Right lobe of liver (tissue), 6 donors: ENCODE measurements at places on chromosomes 11 and 22.

- DNase-seq, result no peak
Observed at GRCh38 chr22:36455571-36456463, 25.6 kb downstream of the TXN2 start.

DNA sequence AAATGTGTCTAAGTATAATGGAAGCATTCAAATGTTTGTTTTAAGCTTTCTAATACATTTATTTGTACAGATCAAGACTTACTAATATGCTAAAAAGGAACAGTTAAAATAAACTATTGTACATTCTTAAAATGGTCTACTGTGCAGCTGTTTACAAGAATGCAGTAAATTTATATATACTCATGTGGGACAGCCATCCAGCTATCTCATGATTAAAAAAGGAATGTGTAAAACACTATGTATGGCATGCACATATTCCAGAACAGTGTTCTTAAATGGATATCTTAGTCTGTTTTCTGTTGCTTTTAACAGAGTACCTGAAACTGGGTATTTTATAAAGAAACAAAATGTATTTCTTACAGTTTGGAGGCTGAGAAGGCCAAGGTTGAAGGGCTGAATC lies 30.2 kb upstream of the CSTF3 start:
- no peak for DNase-seq

GRCh38 chr11:102253020-102253715 lies 64.1 kb upstream of the BIRC3 start:
- no peak for DNase-seq

- DNase-seq, result no peak
Observed at GRCh38 chr11:134512571-134513538, 100.8 kb upstream of the B3GAT1 start.

DNA sequence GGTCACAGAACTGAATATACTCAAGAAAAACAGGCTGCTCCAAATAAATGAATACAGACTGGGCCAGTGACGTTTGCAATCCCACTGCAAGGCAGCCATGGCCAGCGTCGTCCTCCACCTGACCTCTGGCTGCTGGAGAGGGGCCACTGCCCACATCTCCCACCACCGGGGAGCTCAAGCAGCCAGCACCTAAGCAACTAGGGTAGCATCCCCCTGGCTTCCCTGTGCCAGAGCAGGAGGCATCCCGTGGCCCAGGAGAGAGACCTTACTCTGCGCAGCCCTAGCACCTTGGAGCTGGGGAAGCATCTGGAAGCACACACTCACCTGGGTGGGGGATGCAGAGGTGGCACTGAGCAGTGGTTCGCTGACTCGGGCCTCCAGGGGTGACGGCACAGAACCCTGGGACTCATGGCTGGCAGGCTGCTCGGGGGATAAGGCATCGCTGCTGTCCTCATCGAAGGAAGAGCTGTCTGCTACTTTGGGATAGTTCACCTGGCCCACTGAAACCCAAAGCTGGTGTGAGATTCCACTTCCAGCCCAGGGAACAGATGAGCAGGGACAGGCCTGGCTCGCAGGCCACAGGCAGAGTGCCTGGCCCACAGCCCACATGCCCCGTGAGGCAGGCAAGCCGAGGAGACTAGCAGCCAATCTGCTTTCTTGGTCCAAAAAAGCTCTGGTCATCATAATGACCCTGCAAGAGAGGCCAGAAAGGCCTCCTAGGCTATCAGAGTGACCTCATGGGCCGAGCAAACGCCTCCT lies 53.7 kb downstream of the SGSM3 start:
- no peak for DNase-seq

GRCh38 chr11:10503221-10503620 lies 37.8 kb downstream of the RNF141 start:
- DNase-seq, result no peak

DNA sequence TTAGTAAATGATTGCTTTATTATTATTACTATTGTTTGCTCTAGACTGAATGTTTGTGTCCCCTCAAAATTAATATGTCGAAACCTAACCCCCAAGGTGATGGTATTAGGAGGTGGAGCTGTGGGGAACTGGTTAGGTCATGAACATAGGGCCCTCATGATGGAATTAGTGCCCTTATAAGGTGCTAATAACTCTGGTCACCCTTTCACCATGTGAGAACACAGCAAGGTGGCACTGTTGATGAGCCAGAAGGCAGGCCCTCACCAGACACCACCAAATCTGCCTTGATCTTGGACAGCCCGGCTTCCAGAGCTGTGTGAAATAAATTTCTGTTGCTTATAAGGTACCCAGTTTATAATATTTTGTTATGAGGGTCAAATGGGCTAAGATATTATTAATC lies 95.8 kb downstream of the BDNF start:
- no peak for DNase-seq

GRCh38 chr11:126833065-126833464 lies 167.5 kb downstream of the KIRREL3 start:
- DNase-seq, result no peak

DNA sequence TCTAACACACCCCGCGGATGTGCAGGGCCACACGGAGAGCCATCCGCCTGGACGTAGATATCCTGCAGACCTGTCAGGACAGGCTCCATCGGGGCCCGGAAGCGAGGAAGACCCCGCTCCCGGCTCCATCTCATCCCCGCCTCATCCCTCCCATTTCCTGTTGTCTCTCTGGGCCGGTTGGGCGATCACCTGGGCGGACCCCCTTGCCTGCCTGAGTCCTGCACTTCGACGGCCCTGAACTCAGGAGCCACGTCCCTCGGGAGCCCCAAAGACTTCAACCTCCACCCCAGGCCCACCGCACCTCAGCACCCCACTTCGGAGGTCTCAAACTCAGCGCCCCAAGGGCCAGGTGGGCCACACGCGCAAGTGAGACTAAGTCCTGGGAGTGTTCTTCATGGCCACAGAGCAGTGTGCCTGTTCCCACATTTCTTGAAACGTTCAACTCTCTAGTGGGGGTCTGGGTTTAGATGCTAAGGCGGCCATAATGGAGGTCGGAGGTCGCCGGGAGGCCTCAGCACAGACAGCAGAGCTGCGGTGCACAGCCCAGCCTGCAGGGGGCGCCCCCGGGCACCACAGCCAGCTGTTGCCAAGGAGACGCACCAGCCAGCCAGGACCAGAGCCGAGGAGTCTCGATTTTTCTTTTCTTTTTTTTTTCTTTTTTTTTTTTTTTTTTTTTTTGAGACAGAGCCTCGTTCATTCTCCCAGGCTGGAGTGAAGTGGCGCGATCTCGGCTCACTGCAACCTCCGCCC lies 26.0 kb upstream of the FADD start:
- DNase-seq, result no peak

- peak; percentile 31 for DNase-seq
Observed at GRCh38 chr11:72696866-72697700, 22.9 kb upstream of the PDE2A start.

DNA sequence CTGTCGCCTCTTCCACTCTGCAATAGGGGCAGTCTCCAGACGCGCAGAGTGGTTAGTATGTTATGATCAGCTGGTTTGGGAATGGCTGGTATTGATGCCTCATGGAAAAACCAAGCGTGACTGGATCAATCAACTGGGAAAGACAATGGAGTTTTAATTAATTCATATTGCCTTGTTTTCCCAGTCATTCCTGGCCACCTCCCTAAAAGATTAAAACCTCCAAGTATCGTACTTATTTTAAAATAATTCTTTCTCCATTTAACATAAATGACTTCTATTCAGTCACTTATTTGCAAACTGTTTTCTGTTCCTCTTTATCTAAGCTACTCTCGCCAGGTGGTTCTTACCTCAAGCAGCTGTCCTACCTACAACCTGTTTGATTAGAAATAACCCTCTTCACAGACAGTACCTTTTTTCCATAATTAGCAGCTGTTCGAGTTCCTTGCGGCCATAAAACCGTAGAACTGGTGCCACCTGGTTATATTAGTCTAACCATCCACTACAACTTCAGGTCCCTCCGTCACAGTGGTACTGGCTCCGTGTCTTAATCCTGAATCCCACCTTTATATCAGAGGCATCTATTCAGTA lies 898 bp downstream of the ZNF215 start:
- DNase-seq, result no peak

DNA sequence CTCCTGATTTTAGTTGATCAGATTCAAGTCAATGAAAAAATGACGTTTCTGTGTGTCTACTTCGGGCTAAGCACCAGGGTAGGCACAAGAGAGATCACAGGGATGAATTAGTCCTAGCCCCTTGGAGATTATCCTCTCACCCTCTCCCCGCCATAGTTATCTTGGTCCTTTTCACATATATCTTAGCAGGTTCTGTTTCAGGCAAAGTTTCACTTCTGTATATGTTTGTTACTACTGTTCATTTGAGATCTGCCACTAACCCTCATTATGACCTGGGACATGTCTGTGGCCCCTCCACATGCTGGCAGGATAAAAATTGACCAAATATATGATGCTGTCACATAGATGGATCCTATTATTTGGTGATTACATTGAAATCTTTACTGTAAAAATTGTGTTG lies 186.1 kb downstream of the AASDHPPT start:
- no peak for DNase-seq

DNA sequence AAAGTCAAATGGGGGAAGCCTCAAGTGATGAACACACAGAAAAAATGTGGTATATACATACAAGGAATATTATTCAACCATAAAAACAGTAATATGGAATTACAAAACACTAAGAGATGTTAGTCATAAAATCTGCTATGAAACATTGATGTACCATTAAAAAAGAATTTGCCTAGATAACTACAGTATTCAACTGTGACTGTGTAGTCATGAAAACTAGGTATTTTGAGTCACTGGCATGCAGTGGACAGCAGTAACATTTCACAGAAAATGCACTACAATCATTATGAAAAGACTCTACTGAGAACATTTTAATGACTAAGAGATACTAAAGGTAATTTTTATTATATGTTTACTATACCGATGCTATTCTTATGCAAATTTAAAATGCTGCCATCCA lies 11.7 kb downstream of the ZNF195 start:
- DNase-seq, result no peak

GRCh38 chr11:119952441-119952840 lies 185.5 kb downstream of the TRIM29 start:
- no peak for DNase-seq

DNA sequence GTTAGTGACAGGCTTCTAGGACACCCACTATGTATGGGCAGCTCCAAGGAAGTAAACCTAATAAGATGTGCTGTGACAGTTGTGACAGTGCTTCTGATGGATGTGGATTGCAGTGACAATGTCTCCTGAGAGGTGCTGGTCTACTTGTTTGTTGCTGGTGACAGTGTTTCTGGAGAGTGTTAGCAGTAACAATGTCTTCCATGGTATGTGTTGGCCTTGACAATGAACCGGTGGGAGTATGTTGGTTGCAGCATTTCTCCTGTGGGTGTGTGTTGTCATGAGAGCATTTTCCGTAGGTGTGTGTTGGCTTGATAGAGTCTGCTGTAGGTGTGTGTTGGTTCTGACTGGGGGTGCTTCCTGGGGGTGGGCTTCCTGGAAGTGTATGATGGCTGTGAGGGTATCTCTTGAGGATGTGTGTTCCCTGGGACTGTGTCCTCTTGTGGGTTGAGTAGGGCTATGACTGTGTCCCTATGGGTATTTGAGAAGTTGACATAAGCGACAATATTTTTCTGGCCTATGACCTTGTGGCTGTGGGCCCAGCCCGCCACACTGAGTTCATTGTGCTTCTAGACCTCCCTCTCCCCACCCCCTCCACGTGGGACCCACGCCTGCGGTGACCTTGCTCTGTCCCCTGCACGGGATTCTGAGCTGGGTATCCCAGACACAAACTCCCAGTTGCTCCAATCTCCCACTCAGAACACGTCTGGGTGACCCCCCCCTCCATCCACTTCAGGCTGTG lies 1.2 kb downstream of the DCHS1 start:
- DNase-seq, result no peak

DNA sequence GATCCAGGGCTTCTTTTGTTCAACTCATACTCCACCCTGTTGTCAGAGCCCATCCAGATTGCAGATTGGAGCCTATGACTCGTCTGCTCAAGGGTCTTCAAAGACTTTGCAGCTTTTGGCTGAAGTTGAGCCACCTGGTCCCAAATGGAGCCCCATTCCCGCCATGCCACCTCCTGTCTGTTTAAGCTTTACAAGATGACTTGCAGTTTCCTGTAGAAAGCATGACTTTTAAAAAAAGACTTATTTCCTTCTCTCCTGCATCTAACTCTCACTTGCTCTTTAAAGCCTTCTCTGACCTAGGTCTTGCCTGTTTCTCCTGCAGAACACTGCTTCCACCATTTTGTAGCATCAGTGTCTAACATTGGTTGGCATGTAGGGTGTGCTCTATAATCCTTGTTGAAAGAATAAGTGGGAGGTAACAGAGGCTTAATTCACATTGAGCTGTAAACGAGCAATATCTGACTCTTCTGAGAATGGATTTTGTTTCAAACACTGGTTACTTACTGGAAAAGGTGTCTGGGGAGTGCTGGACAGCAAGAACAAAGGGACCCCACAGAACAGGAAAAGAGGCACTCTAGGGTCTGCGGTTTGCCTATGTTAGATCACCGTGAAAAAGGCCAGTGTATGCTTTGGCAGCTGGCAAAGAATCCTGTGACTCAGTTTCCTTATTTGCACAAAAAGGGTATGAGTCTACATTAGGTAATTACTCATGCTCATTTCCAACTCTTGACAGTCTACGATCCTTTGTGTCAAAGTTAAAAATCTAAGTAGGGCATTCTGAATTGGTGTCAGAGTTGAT lies 30.3 kb downstream of the NF2 start:
- no peak for DNase-seq

- no peak for DNase-seq
Observed at GRCh38 chr11:74966651-74967050, 17.6 kb downstream of the SPCS2 start.

GRCh38 chr22:46175631-46176030 lies 25.3 kb downstream of the PPARA start:
- DNase-seq, result no peak

GRCh38 chr11:6570691-6571427 lies 32.6 kb downstream of the RRP8 start:
- no peak for DNase-seq

DNA sequence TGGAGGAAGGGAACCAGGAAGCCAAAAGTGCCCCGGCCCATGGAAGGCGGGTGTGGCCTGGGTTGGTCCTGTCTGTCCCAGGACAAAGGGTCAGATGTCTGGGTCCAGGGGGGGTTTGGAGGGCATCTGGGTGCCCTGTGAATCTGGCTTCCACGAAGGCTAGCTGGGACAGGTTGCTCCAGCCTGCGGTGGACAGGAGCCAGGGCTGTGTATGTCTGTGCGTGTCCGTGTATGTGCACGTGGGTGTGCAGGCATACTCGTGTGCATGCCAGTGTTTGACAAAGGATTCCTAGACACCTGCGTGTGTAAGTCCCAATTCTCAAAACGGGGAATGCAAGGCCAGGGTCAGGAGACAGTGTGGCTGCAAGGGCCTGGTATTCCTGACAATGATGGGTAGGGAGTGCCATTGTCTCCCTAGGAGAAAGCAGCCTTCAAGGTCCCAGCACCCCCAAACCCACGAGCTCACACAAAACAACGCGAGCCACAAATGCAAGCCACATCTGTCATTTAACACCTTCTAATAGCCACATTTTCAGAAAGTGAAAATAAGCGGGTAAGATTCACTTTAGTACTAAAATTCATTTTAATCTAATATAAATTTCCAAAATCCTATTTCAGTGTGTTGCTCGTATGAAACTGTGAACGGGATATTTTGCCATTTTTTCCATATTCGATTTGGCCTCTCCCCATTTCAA lies 78.4 kb upstream of the WNT7B start:
- peak; percentile 60 for DNase-seq

- no peak for DNase-seq
Observed at GRCh38 chr11:26947904-26948639, 45.8 kb upstream of the FIBIN start.
